Activated B cell treated with CpG ODN at 0.5 μM for 24 hours (primary cell): ENCODE measurements at places on chromosomes 3 and 15. TPM values are rescaled to one million over a fixed set of nuclear protein-coding genes. Genes with fewer than 3 reads are reported as not detected.

DNA sequence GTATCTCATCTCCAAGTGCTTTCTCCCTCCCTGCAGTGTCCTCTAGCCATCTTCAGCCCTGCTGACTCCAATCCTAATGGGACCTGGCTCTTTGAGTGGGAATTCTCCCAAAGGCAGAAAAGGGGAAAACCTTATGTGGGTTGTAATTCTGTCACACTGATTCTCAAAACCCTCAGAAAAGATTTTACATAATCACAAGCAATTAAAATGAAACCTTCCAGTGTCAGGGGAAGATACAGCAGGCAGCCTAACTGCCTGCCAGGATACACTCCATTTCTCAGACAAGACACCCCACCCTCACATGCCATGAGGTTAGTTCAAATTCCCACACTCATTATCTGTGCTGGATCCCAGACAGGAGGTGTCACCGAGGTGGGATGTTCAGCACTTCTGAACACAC, 121.4 kb downstream of the RFTN1 start:
- no peak for DNase-seq

GRCh38 chr3:48233542-48233941, 7.4 kb upstream of the ZNF589 start:
- no peak for DNase-seq

Gene LRRIQ4
- total RNA-seq: 0.29 and 0.40 TPM in 2 replicates

- DNase-seq: no peak
Observed at GRCh38 chr3:190562866-190563510, 49.1 kb downstream of the IL1RAP start.

DNA sequence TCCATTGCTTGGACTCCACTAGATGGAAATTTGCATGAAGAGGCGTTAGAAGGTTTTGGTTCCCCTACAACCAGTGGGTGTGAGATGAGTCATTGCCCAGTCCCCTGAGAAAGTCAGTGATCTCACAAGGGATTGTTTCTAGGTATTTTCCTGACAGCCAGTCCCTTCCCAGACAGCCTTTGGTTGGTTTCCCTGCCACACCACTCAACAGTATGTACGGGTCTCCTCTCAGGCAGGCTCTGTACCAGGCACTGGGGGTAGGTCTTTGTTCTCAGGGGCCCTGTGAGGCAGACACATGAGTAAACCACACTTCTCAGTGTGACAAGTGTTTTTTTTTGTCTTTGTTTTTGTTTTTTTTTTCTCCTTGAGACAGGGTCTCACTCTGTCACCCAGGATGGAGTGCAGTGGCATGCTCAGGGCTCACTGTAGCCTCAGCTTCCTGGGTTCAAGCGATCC, 4.0 kb downstream of the LAMP3 start:
- DNase-seq: no peak

Gene SPINK8
- not detected in 2 replicates for total RNA-seq

DNA sequence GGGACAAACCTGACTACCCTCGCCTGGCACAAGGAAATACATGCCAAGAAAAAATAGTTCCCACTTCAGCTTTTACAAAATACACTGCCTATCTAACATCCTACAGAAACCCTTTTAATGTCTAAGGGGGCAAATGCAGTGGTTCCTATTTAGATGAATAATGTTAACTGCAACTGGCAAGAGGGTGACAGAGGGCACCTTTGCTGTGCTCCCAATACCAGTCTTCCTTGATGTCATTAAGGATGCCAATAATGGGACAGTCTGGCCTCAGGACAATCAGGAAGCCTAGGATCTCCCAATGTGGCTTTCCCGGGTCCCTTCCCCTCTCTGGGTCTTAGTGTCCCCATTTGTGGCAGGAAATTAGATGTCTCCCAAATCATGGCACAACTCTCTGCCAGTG, 13.9 kb downstream of the CSRNP1 start:
- no peak for DNase-seq

DNA sequence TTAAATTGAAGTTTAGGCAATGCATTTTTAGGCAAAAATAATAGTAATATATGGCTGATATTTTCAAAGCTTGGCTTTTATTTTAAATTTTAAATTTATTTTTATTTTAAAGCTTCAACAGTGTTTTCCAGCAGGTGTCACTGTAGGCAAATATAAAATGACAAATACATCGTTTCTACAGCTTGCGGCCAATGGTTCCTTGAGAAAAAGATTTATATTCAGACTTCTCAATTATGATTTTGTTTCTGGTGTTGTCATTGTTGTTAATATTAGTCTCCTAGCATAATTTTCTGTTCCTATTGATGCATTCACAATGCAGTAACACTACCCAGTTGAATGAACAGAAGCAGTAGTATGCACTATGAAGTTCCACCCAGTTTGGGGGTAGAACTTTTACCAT, 220.7 kb upstream of the DNAJC19 start:
- no peak for DNase-seq
